IPS DF 6.9 (cell line): ENCODE measurements at places on chromosomes 2 and 18.

- no peak for DNase-seq
Measured at GRCh38 chr2:143996974-143997373, 522.9 kb downstream of the ZEB2 start.

DNA sequence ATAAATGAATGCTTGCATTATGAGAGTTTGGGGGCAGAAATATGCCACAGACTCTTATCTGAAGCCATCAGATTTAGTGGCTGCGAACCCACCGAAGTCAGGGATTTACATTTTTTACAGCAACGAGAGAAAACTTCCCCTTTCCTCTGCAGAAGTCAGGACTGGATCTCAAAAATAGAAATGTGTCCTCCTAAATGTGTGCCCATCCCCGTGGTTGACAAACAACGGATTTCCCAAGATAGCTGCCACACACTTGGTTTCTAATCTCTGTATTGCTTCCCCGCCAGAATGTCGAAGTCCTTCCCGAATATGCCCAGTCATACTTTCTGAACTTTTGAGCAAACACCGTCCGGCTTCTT is 879 bp upstream of the ADAM23 start:
- DNase-seq = no peak

DNA sequence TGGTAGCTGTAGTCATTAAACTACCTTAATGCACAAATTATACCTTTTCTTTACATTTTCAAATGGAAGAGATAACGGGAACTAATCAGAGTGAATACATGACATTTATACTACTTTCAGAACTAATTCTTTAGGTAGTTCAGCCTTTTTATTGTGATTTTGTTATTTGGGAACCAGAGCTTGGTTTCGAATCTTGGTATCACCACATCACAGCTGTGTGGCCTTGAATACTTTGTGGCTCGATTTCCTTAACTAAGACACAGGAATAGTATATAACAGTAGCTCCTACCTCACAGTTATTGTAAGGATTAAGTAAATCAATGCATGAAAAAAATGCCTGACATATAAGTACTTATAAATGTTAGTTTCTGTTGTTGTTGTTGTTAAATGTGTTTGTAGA is 240.0 kb downstream of the WDR7 start:
- DNase-seq = no peak

- no peak for DNase-seq
Measured at GRCh38 chr2:150178591-150178990, 308.9 kb downstream of the RND3 start.

DNA sequence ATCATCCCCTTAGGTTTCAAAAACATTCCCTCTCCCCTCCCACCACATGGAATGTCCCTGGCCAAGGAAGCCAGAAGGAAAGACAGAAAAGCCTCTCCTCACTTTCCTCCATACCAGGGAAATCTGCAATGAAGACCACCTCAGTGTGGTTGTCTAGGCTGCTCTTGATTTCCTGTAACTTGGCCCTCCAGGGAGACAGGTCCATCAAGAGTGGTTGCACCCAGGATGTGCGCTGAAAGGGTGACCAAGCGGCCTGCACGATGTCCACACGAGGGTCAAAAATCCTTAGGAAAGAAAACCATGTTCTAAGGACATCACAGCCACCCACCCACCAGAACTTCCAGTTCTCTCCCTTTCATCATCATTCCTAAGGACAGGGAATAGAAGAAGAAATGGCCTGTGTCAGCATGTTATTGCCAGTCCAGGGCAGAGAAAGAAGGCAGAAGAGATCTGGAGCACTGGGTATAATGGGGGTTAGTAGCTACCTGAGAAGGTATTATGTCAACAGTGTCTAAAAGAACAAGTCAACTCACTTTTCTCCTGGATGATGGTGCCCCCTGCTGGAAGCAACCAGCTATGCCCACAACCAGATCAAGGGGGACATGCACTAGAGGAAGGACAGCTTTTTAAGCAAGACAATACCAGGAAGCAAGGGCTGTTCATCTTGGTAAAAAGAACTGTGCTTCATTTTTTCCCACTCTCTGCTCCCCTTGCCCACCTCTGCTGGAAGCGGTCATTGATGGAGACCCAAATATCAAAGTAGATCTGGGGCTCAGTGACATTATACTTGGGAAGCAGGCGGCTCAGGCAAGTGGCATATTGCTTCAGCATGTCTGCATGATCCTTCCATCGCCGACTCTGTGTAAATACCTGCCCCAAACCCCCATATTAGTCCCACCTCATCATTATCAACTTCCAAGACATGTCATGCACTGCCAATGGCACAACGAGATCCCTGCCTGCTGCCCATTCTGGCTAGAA is 9.3 kb downstream of the GGCX start:
- no peak for DNase-seq

DNA sequence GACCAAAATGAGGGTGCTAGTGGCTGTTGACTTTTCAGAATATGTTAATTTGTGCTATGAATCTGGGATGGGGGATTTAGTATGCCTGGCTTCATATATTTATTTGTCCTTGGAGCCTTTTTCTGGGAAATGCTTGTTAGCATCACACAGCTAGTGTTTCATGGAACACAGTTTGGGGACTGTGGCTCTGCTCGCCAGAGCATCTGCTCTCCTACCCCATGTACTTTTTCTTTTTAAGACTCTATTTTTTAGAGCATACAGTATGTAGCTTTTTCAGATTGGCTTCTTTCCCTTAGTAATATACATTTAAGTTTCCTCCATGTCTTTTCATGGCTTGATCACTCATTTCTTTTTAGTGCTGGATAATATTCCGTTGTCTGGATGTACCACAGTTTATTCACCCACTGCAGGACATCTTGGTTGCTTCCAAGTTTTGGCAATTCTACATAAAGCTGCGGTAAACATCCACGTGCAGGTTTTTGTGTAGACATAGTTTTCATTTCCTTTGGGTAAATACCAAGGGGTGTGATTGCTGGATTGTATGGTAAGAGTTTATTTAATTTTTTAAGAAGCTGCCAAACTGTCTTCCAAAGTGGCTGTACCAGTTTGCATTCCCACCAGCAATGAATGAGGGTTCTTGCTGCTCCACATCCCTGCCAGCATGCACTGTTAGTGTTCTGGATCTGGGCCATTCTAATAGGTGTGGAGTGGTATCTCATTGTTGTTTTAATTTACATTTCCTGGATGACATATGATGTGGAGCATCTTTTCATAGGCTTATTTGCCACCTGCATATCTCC is 44.1 kb downstream of the EFR3B start:
- DNase-seq = no peak

GRCh38 chr2:8277921-8278571 is 403.8 kb upstream of the ID2 start:
- DNase-seq = no peak

DNA sequence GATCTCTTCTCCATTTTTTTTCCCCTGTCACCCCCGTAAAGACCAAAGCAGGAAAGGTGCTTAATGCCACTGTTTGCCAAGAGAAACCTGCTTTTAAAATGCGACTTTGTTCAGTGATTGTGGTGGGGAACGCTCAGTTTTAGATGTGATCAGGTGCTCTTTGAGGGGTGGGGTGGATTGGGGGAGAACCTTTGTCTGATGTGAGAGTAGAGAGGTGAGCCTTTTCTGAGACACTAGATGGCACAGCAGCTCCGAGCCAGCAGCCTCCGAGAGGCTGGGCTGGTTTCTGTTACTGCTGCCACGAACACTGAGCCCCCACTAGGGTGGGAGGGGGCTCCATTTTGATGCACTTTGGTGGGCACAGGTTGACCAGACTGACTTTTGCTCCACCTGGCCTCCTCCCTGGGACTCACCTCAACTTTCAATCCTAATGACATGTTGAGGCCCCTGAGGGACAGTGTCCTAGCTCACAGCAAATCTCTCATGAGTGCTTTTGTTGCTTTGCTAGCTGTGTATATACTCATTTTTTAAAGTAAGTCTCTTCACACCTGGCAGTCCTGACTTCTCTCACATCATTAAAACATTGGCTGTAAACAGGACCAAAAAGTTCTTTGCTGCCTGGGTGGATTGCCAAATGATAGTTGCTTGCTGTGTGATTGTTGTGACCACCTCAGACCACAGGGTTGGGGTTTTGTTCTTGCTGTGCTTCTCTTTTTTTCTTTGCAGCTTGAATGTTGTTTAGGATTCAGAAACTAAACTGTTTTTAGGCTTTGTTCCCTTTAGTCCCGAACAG is 98.2 kb upstream of the MAP3K20 start:
- no peak for DNase-seq
